ENCODE measurements at places on chromosomes 11 and 22.

DNA sequence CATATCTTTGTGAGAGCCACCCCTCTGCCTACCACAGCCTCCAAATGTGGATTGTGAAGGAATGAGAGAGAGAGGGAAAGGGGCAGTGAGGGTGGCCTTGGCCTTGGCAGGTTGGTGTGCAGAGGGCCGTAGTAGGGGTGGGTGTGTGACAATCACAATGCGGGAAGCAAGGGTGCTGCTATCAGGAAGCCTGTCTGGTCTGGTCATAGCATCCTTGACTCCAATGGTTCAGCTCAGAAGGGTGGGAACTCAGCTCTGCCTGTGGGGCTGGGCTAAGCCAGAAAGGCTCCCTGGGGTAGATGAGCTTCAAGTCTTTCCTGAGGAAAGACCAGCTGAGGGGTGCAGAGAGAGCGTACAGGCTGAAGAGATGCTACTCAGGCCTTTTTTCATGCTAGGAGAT is 72.7 kb downstream of the RRM1 start:
- no peak for DNase-seq

DNA sequence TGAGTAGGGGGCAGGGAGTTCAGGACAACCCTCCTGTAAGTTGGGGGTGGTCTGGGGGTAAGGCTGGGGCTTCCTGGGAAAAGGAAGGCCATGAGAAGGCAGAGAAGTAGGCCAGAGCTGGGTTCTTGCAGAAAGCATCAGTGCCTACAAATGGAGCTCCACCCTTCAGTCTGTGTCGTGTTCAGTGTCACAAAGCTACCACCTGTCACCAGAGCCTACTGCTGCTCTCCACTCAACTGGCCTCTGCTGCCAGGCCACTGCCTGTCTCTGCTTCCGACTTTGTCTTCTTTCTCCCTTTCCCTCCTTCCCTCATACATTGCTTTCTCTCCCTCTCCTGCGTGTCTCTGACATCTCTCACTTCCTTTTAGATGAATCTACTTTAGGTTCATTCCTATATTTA is 3.4 kb upstream of the WBP2NL start:
- DNase-seq = no peak

DNA sequence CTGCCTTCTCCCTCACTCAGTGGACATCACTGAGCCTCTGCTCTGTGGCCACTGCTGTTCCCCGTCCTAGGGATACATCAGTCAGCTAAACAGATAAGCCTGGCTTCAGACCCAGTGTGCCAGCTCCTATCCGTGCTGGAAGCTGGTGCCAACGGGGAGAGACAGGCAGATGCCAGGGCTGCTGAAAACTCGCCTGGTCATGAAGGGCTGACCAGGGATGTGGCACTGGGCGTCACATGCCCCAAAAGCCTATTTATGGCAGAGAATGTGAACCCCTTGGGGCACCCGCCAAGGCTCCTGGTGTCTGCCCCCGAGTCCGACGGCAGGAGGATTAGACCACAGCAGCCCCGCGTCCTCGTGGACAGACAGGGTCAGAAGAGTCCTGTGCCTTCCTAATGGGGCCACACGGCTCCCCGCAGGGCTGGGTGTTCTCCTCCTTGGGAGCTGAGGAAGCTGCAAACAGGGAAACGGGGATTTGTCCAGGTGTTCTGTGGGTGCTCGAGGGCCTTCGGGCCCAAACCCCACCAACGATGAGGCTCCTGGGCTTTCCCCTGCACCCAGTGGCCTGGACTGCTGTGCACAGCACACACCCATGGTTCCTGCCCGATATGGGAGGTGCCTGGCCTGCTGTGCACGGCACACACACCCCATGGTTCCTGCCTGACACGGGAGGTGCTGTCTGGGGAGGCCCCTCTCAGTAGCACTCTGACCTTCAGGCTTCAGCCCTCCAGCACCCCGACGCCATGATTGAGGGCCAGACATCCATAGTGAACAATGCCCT is 19.9 kb downstream of the ANO1 start:
- DNase-seq = no peak

DNA sequence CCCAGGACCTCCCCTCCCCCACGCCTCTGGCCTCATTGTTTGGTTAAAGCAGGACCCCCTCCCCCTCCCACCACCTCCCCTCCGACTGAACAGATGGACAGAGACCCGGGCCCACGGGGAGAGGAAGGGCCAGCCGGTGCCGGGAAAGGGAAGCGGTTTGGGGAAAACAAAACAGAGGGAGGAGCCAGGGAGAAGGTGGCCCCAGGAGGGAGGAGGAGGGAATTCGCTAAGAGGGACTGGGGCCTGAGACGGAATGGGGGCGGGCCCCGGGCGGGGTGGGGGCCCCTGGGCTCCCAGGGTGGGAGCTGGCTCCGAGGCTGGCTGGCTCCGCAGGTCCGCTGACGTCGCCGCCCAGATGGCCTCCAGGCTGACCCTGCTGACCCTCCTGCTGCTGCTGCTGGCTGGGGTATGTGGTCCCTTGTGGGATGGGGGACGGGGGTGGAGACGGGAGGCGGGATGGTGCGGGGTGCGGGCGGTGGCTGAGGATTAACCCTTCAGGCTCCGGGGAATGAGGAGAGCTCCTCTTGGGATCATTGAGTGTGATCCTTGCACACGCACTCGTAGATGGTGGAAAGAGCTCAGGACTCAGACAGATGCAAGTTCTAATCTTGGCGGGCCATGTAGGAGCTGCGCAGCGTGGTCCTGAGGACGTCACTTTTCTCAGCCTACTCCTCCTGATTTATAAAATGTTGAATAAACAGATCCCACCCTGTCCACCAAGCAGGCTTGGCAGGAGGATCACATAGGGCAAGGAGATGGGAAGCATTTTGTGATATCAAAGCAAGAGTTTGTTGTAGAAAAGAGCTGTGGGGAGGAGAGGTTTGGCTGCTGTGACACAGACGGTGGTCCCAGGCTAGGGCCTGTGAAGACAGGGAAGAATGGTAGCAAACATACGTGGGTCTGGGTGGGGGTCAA is 688 bp downstream of the SERPING1 start:
- DNase-seq = no peak

DNA sequence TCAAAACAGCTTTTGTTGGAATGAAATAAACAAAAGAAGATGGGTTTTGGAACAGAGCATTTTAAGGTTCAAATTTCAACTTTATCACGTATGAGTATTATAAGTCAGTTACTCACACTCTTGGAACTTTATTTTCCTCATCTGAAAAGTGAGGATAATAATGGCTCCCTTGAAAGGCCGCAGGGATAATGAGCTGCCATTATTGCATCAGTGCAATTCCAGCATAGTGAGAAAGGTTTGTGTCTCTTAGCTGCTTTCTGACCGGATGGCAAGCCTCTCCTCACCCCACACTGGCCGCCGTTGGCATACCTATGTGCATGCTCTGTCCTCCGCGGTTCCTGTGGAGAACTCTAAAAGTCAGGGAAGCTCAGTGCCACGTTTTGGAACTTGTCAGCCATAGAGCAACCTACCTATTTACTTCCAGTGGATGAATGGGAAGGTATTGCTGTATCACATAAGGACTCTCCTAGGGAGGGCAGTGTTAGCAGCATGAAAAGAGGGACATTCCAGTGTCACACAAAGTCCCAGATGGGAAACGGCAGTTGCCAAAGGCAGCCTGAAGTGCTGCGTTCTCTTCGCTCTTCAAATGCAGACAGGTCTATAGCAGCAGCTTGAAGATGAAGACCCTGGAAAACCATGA is 368.9 kb downstream of the NTM start:
- DNase-seq = no peak

DNA sequence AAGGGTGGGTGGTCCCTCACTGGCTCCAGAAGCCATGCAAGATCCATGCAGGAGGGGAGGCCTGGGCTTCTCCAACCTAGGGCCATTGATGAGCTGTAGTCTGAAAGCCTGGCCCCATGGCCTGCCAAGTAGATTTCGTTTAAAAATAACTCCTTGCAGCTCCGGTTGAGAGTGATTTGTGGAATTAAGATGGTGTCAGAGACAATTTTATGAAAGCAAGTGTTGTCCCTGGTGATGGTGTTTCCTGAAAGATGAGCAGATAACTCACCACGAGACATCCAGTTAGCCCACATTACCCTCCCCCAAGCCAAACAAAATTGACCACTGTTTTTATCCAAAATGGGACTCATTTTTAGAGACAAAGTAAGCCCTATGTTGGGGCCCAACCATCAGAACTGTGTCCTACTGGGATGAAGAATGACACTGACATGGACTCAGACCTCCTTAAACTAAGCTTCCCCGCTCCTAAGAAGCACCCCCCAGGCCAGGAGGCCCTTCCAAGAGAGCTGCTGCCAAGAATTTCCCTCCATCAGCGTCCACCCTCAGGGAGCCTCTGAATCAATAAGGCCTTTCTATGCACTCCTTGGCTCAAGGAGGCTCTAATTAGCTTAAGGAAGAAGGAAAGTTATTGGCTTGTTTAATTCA is 174.2 kb upstream of the NCAM1 start:
- no peak for DNase-seq

DNA sequence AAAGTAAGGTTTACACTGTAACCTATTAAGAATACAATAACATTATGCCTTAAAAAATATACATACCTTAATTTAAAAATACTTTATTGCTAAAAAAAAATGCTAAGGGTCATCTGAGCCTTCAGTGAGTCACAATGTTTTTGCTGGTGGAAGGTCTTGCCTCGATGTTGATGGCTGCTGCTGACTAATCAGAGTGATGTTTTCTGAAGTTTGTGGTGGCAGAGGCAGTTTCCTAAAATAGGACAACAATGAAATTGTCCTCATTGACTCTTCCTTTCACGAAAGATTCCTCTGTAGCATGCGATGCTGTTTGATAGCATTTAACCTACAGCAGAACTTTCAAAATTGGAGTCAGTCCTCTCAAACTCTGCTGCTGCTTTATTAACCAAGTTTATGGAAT is 97.6 kb downstream of the FAT3 start:
- DNase-seq = no peak

DNA sequence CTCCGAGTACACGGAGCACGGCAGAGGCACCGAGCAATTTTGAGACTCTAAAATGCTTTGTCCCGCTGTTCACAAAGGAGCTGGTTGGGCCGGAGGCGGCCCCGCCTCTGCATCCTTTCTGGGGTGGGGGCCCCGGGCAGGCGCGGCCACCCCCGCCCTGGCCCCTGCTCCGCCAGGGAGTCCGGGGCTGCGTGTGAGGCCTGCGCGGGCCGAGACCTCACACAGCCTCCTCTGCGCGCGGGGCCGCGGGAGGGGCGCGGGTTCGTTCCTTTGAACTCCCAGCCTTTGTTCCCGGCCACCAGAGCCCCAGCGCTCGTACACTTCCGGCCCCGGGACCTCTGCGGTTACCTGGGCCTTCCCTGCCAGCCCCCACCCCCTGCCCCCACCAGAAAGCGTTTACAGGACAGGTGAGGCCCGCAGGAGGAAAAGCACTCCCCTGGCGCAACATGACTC is 1.6 kb downstream of the FGF19 start:
- no peak for DNase-seq

DNA sequence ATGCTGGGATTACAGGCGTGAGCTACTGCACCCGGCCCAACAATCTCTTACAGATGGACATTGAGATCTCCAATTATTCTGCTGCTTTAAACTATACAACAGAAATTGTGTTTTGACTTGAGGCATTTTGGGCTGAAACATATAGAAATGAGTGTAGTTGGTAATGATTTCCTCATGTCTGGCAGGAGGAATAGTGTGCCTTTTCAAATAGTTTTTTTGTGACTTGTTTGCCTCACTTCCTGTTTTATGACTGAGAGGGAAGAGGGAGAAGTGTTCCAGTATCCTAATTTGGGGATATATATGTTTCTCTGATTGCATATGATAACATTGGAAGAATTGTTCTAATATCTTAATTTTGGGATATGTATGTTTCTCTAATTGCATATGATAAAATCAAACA is 40.2 kb downstream of the EP300 start:
- no peak for DNase-seq

DNA sequence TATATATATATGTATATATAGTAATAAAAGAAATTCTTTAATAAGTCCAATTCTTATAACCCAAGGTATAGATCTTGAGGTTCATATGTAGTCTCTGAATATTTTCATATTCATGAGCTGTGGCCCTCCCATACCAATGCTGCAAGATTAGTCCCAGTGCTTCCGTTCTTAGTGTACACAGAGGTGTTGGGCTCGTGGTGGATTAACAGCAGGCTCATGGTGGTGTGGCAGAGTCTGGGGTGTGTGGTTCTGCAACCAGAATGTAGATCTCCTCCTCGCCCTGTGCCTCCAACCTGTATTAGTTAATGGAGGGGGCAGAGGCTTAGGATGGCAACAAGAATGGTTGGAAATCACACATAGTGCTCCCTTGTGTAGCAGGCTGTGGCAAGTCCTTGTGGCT is 16.8 kb downstream of the PRDM10 start:
- no peak for DNase-seq

- no peak for DNase-seq
These were observed 4.4 kb downstream of the INS start for GRCh38 chr11:2156416-2157182.

- DNase-seq = no peak
These were observed 7.8 kb upstream of the CD248 start for GRCh38 chr11:66324664-66325063.

DNA sequence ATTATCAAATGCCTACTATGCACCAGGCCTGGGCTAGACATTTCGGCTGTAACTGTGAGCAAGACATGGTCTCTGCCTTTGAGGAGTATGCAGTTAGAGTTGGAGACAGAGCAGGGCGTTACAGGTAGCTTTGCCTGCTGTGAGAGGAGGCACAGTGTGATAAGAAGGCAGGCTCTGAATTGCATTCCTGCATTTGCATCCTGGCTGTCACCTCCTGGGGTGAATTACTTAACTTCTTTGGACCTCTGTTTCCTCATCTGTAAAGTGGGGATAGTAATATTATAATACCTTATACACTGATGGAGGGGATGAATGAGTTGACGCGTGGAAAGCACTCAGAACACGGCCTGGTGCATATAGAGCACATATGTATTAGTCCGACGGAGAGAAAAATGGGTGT is 118.1 kb upstream of the ARHGAP20 start:
- DNase-seq = no peak

GRCh38 chr11:61706452-61707400 is 26.5 kb downstream of the DAGLA start:
- no peak for DNase-seq

DNA sequence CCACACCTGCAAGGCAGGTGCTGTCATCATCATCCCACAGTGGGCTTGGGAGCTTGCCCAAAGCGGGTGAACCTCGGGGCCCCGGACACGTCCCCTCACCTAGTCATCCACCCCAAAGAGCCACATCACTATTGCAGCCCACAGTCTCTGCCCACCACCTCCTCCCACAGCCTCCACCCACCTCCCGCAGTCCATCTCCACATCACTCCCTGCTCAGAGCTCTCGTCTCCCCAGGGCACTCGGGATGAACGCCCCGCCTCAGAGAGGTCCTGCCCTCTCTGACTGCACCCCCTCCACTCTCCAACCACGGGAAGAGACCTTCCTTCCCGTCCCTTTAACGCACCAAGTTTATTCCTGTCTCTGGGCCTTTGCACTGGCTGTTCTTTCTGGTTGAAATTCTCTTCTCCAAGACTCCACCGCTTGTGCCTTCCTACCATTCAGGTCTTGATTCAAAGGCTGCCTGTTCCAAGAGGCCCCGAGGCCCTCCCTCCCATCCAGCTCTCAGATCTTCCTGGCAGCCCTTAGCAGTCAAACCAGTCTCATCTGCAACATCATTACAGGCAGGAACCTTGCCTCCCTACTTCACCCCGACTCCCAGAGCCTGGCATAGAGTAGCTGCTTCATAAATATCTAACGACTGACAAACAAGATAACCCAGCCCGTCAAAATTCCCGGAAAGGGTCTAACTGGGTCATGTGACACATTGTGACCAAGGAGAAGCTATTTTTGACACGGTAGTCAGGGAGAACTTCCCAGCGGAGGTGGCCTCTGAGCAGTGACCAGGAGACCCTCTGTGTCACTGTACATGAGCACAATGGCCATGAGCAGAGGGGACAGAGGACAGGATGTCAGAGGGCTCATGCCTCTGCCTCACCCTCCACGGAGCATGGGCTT is 11.1 kb downstream of the KCNJ4 start:
- no peak for DNase-seq

Measured in stimulated activated CD8-positive, alpha-beta memory T cell treated with anti-CD3 and anti-CD28 coated beads, Interleukin-15, amount 100 ng/mL, for 4 hours (primary cell).